Activated effector memory CD4-positive, alpha-beta T cell treated with Interleukin-2 at 50 U/mL for 16 hours (primary cell): ENCODE measurements at places on chromosomes 12 and 14.

DNA sequence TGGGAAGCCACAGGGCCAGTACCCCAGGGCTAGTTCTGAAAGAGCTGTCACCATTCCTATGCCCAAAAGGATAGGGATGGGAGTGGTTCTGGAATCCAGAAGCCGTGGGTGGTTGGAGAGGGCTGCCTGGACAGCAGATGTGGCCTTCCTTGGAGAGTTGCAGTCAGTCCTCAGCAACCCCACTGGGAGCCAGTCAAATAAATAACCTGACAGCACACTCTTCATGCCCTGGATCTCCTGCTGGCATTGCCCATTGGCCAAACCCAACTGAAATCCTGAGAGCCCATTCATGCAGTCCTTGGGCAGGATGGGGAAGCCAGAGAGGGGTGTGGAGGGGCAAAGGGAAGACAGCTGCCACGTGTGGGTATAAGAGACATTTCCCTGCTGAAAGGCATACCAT lies 128.2 kb downstream of the PTPN11 start:
- no peak for DNase-seq

DNA sequence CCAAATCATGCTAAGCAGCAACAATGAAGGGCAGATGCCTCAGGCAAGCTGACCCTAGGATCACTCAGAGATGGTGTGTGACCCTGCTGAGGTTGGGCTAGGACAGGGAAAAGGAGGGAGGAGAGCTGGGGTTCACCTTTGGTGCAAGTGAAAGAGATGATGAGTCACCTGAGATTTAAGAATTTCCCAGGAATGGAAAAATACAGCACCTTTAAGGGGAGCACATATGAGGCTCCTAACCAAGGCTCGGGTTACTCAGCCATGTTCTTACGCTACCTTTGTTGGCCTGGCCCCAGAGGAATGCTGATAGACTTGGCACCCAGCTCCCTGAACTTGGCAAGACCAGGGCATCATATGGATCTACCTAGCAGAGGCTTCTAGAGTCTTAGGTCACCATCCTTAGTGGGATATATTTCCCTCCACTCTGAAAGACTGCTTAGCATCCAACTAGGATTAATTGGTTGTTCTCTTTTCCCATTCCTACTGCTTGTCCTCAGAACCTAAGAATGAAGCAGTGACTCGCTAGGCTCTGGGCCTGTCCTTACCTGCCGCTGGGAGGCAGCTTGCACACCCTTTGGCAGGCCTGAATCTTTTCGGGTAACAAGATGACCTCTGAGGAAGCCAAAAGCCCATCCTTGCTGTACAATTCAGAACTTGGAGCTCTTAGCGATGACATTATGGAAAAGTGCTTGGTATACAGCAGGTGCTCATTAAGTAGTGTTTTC lies 4.0 kb upstream of the NAA25 start:
- no peak for DNase-seq

- DNase-seq: no peak
Observed at GRCh38 chr14:95657454-95657853, 28.8 kb upstream of the TCL1B start.

GRCh38 chr14:65015391-65015790 lies 28.7 kb downstream of the FNTB start:
- DNase-seq: no peak

- DNase-seq: no peak
Observed at GRCh38 chr12:25197608-25198007, 2.6 kb downstream of the ETFRF1 start.

DNA sequence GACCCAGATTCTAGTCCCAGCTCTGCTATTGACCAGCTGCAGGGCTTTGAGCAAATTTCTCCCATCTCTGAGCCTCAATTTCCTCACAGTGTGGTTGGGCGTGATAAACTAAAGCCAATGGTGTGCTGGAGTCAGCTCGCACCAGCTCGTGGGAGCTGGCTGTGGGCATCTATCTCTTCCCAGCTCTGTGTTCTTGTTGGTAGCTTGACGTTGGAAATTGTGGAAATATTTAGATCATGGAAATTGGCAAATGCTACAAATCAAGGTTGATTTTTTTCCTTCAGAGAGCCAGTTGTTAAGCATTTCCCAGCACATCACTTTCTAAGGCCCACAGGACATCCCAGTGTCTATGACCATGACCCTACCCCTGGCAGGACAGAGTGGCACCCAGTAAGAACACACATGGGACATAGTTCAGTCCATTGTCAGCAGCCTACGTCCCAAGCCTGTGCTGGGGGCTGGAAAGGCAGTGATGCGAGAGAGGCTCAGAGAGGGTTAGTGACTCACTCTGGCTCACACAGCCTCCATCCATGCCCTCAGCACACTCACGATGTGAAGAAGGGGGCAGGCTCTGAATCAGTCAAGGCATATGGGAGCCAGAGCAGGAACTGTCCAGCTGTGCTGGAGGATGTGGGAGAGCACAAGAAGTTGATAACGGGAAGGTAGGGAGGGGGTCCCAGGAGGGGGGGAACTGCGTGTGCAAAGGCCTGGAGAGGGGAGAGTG lies 77.6 kb downstream of the LGMN start:
- DNase-seq: no peak

DNA sequence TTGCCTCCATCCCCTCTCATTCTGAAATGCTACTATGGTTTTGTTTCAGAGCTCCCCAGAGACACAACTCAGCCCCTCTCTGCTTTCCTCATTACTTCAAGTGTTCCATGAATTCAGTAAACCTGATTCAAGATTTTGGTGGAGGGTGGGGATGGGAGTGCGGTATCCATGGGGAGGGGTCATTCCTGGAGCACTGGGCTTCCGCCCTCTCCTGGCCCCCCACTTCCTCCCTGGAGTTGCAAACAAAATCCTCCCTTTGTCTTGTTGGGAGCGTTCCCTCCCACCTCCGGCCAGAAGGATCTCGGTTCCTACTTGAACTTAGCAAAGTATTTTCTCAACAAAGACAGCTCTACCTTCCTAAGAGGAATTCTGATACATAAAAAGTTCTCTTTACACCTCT lies 71.8 kb upstream of the LTA4H start:
- no peak for DNase-seq

GRCh38 chr14:53260286-53260685 lies 107.2 kb upstream of the DDHD1 start:
- DNase-seq: no peak
